Kidney capillary endothelial cell (primary cell): ENCODE measurements at places on chromosomes 1 and 21.

DNA sequence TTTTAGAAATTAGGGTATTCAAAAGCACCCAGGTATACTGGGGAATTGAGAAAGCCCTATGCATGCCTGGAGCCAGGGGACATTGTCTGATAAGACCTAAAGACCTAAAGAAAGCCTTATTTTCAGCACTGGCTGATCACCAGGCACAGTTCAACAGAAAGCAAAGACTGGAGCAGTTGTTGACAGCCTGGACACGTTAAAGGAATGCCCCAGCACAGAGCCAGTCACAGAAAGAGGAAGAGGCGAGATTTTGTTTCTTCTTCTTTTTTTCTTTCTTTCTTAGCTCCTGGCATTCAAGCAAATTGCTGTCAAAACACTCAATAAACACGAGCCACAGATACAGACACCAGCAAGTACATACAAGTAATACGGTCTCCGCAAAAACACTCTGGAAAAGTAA, 40.4 kb downstream of the RNF187 start:
- no peak for DNase-seq

DNA sequence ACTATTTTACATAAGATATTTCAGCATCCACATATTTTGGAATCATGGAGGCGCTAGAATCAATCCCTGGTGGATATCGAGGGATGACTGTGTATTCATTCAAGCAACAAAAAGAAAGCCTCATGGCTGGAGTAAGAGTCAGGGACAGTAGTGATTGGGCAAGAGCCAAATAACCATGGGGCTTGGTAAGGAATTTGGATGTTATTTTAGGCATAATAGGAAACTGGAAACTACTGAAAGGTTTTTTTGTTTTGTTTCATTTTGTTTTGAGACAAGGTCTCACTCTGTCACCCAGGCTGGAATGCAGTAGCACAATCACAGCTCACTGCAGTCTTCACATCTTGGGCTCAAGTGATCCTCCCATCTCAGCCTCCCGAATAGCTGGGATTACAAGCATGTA, 33.8 kb upstream of the EYA3 start:
- DNase-seq = no peak

DNA sequence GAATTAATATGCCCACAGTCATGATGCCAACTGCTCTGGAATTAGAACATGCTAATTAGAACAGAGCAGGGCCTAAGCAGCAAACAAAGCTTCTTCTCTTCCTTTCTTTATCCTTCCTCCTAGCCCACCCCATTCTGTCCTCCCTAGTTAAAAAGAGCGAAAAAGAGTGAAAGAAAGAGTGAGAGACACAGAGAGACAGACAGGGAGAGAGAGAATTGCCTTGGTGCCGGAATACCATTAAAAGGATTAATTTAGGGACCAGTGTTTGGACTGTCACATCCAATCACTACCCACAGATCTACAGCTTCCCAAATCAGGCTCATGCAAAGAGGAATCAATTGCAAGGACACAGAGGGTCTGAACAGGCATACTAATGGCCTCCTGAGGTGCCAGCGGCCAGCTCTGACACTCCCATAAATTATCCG, 7.0 kb downstream of the ERI3 start:
- DNase-seq = no peak

GRCh38 chr1:175073061-175073460, 5.4 kb downstream of the TNN start:
- no peak for DNase-seq

DNA sequence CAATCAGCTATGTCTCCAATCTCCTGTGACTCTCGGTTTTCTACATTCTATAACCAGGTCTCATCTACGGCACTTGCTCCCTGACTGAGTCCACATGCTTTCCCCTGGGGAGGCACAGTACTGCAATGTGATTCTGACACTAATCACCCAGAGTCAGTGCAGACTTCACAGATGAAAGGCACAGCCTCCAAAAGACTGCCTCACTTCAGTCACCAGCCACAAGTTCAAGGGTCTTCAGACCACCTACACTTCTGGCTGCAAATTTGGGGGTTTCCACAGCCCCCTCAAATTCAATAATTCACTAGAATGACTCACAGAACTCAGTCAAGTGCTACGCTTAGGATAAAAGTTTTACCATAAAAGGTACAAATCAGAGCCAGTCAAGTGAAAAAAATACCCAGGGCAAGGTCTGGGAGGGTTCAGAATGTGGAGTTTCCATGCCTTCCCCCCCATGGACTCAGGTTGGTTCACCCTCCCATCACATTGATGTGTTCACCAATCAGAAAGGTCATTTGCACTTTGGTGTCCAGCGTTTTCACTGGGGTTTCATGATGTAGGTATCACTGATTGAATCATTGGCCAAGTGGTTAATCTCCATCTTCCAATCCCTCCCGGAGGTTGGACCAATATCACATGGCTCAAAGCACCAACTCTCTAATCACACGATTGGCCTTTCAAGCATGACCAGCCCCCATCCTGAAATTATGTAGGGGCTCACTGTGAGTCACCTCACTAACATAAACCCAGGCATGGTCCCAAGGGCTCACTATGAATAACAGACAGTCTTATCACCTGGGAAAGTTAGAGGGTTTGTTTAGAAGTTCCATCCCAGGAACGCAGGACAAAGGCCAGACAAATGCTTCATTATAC, 182.9 kb upstream of the CAMK1G start:
- DNase-seq = no peak

DNA sequence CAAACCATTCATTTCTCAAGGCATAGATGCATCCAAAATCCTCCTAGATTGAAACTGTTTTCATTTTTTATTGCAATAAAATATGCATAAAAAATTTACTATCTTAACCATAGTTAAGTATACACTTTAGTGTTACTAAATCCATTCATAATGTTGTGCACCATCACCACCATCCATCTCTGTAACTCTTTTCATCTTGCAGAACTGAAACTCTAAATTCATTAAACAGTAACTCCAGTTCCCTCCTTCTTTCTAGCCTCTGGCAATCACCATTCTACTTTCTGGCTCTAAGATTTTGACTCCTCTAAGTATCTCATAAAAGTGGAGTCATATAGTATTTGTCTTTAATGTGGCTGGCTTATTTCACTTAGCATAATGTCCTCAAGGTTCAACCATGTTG, 236.8 kb downstream of the SMYD3 start:
- no peak for DNase-seq

- no peak for DNase-seq
Observed at GRCh38 chr1:41589395-41589794, 104.9 kb upstream of the EDN2 start.

- DNase-seq = no peak
Observed at GRCh38 chr1:111450185-111450584, 921 bp downstream of the ATP5PB start.

DNA sequence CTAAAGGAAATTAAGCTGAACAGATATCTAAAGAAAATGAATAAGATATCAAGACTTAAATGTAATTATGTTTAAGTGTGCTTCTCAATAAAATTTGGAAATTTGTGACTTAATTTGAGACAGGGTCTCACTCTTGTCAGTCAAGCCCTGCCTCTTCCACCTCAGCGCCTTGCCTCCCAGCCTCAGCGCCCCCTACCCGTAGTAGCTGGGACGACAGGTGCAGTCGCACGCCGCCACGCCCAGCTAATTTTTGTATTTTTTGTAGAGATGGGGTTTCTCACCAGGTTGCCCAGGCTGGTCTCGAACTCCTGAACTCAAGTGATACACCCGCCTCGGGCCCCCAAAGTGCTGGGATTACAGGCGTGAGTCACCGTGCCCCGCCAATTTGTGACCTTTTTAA, 117.0 kb downstream of the CLEC20A start:
- DNase-seq = no peak
